Esophagus muscularis mucosa (tissue), 4 donors: ENCODE measurements at places on chromosomes 6 and 20. TPM values are rescaled to one million over a fixed set of nuclear protein-coding genes. Genes with fewer than 3 reads are reported as not detected.
A peak's percentile ranks its signal among the peaks of the same experiment; 100 is the strongest.

DNA sequence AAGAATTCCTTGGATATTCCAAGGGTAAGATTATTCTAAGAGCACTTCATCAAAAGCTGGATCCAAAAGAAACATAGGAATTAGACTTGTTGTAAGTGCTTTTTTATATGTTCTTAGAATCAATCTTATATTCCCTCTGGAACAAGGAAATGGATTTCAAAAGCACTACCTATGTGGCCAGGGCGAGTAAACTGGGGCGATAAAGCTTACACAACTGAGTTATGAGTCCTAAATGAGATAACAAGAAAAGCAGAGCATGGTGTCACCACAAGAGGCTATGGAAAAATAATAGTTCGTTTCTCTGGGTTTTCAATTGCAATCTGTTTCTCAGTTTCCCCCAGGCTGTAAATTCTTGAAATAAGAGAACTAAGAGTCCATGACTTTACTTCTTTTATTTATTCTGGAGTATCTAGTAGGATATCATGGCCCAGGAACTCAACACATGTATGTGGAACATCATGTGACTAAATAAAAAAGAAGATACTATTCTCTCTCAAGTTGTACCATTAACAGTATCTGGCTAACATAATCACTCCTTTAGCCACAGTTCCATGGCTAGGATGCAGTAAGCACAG lies 51.5 kb downstream of the NUDT3 start:
- DNase-seq, result no peak
- H3K27me3 ChIP-seq, result no peaks in the 10 kb centered on the region
- H3K36me3 ChIP-seq, result no peaks in the 10 kb centered on the region
- H3K4me1 ChIP-seq, result peaks cover 60% of the 10 kb centered on the region
- H3K4me3 ChIP-seq, result no peak overlapping the region

GRCh38 chr20:58973866-58974265 lies 7.2 kb upstream of the NELFCD start:
- no peaks in the 10 kb centered on the region for H3K36me3 ChIP-seq
- no peak for DNase-seq
- no peak overlapping the region for H3K27ac ChIP-seq
- H3K4me1 ChIP-seq, result no peaks in the 10 kb centered on the region
- H3K27me3 ChIP-seq, result no peaks in the 10 kb centered on the region
- no peak overlapping the region for H3K4me3 ChIP-seq

DNA sequence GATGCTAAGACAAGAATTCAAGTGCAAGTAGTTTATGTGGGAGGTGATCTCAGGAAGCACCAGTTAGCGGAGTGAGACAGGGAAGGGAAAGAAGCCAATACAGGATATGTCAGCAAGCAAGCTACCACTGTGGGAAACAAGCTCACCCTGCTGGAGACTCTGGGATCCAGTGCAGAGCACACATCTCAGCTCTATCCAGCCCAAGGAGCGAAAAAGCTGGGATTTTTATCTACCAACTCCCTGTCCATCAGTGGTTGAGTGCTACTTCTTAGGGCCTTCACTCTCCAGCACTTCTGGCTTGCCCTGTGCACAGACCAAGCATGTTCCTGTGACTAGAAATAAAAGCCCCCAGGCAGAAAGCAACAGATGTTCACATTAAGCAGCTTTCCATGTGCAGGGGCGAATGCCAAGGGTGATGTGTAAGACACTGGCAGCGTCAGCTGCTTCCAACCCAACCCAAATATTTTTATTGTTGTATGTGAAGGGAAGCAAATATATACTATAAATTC lies 10.8 kb upstream of the RNF24 start:
- H3K4me3 ChIP-seq, result no peak overlapping the region
- peaks cover 20% of the 10 kb centered on the region for H3K4me1 ChIP-seq
- H3K36me3 ChIP-seq, result no peaks in the 10 kb centered on the region
- peak; percentile 88 for DNase-seq

GRCh38 chr6:110949679-110950285 lies 8.7 kb upstream of the GTF3C6 start:
- no peaks in the 10 kb centered on the region for H3K27me3 ChIP-seq
- H3K36me3 ChIP-seq, result no peaks in the 10 kb centered on the region
- no peak for DNase-seq

The FHL5 gene
- total RNA-seq, result 21.5 TPM

The C6orf58 gene
- not detected for total RNA-seq
